ENCODE measurements at places on chromosomes 12 and 14.

DNA sequence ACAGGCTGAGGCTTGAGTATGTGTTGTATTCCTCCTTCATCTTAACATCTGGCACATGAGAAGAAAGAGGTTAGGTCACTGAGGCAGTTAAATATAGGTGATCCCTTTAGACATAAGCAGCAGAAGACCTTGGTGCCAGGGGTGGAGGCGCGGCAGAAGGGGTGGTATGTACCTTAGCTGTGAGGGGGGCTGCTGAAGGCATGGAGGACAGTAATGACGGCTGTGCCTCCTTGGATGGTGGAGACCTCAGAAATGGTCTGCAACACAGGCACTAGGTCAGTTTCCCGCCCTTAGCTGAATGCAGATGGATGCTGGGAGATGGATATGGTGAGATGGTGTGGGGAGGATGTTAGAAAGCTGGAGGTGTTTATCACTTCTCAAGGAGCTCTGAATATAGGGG lies 1.5 kb upstream of the PNMA1 start:
- no peak for DNase-seq

GRCh38 chr14:65794674-65795279 lies 382.2 kb downstream of the FUT8 start:
- DNase-seq, result no peak

GRCh38 chr12:26113181-26113654 lies 11.6 kb downstream of the BHLHE41 start:
- no peak for DNase-seq

- no peak for DNase-seq
Measured at GRCh38 chr12:26688344-26688904, 144.6 kb downstream of the ITPR2 start.

DNA sequence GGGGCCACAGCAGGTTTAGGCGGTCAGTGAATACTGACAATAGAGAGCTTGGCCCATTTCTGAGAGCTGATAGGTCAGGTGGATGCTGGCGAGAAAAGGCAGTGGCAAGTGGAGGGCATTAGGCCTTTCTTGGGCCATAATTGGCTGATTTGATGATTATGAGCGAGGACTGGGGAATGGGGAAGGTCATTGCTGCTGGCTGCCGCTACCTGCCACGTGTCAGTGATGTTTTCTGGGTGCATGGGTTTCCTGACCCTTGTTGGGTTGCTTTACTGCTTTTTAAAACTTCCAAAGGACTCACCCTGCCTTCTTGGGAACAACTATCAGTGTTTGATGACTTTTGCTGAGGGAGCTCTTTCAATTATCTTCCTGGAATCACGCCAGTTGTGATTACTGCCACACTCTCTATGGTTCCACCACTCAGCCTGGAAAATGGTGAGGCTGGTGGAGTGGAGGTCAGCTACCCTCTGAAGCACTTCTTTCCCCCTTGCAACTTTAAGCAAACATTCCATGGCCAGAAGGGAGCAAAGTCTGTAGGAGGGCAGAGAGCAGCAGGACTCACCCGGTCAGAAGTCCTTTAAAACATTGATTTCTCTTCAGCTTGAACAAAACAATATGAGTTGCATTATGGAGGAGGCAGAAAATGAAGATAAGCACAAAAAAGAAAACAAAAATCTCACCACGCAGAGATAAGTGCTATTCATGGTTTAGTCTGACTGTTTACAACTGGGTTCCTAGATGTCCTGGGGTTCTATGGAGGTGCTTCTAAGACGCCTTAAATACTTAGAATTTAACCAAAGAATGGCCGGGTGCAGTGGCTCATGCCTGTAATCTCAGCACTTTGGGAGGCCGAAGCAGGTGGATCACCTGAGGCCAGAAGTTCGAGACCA lies 12.1 kb upstream of the SLC10A1 start:
- DNase-seq, result no peak

GRCh38 chr12:46260913-46261476 lies 7.8 kb downstream of the SLC38A1 start:
- DNase-seq, result no peak

- no peak for DNase-seq
Measured at GRCh38 chr14:34536951-34537676, 2.4 kb downstream of the EAPP start.

GRCh38 chr12:76398106-76398505 lies 49.9 kb upstream of the BBS10 start:
- no peak for DNase-seq

- DNase-seq, result peak; percentile 24
Measured at GRCh38 chr12:49109641-49110463, 795 bp downstream of the LMBR1L start.

- peak; percentile 65 for DNase-seq
Measured at GRCh38 chr14:104870368-104871144, 5.5 kb downstream of the CEP170B start.

- DNase-seq, result no peak
Measured at GRCh38 chr14:86597279-86597678, 1067.3 kb downstream of the FLRT2 start.

DNA sequence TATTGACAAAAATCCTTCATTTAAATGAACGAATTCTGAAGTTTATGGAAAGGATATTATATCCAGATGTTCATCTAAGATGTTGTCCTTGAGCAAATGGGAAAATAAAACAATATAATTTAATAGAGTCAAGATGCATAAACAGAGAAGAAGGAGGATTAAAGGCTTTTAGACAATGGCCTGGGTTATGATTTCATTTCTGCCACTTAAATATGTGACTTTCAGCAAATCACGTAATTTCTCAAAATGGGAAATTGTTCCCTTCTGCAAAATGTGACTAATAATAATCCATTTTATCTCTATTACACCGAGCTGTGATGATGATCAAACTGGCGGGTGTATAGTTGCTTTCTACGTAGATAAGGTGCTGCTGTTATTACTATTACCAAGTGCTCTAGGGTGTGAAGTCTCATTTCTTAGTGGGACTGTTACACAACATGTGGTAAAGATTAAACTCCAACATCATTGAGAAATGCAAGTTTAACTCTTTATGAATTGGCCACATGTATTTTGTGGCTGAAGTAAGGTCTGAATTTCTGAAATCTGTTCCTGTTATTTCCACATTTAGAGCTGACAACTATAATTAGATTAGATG lies 157.0 kb downstream of the MYRFL start:
- DNase-seq, result no peak

GRCh38 chr14:55450124-55450523 lies 9.7 kb upstream of the TBPL2 start:
- no peak for DNase-seq

GRCh38 chr14:90191154-90191553 lies 65.2 kb upstream of the PSMC1 start:
- no peak for DNase-seq

DNA sequence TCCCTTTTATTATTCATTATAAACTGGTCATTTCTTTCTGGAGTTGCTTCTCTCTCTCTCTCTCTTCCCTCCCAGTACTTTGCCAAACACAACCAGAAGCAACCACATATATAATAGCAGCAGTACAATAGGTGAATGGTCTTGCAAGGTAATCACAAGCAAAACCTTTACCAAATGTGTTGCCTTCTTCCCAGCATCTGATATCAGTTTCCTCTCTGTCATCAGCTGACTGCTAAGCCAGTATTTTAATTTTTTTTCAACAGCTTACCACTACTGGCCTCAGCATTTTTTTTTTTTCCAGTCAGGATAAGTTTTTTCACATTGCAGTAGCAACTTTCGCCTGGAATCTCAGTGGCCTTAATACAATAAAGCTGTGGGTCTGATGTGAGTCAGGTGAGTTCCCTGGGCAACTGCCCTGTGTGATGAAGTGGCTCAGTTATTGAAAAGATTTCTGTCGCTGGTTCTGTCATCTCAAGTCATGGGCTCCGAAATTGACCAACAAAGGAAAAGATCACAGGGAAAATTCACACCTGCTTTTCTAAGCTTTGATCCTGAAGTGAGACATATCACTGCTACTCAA lies 282.5 kb upstream of the AMIGO2 start:
- no peak for DNase-seq

GRCh38 chr12:55652352-55652751 lies 15.7 kb downstream of the OR10P1 start:
- peak; percentile 61 for DNase-seq

DNA sequence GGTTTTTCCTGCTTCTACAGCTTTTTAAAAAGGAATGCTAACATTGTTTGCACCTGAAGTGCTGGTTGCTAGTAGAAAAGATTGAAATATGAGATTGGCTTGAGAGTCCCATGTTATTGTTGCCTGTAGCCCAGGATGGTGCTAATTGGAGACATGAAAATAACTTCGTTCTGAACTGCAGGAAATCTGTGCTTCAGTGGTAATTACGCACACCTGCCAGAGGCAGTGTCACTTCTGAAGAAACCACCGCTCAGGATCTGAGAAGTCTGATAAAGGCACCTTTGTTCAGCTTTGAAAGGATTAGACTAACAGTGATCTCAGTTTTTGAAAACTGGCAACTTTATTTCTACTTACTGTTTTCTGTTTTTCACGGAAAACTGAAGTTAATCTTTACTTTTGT lies 15.5 kb upstream of the ATP6V0A2 start:
- DNase-seq, result no peak

- DNase-seq, result no peak
Measured at GRCh38 chr14:49796025-49796424, 28.1 kb downstream of the KLHDC2 start.

DNA sequence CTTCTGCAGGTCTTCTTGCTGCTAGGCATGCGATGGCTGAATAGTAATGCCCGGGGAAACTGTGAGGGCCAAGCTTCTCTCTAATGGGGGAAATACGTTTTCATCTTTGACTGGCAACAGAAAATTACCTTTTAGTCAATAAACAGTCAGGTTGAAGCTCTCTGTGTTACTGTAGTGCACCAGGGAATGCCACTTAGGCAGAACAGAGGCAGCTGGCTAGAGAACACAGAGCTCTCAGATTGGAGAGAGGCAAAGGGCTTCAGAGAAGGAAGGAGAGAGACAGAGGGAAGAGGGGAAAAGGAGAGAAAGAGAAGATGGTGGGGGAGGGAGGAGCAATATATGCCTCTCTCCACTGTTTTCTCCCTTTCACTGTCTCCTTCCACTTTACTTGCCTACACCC lies 6.7 kb downstream of the HSD17B6 start:
- DNase-seq, result no peak

- no peak for DNase-seq
Measured at GRCh38 chr14:94377866-94378470, 10.4 kb downstream of the SERPINA1 start.

DNA sequence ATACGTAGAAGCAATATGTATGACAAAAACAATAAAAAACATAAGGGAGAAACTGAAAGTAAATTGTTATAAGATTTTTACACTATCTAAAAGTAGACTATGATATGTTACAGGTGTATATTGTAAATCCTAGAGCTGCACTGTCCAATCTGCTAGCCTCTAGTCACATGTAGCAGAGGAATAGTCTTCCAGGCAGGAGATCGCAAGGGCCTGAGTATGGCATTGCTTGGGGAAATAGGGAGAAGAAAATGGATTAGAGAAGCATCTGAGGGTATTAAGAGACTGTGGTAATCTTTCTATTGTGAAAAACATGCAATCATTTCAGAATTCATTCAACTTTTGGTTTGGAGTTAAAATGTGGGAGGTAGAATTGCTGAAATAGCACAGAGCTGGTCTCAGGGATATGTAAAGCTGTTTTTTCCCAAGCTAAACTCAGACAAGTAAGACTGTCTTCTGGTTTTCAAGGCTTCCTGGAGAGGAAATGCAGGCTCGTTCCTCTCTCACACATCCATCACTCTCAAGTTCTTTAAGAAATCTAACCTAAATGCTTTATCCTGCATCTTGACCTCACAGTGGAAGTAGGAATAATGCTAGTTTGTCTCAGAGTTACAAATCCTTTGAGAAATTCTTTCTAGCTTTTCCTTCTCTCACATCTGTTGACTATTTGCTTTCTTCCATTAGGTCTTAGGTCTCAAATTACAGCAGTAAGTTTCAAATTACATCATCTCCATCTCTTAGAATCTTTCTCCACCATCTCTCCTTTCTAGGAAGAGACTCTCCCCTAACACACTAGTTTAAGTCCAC lies 7.6 kb upstream of the CCDC184 start:
- DNase-seq, result no peak

DNA sequence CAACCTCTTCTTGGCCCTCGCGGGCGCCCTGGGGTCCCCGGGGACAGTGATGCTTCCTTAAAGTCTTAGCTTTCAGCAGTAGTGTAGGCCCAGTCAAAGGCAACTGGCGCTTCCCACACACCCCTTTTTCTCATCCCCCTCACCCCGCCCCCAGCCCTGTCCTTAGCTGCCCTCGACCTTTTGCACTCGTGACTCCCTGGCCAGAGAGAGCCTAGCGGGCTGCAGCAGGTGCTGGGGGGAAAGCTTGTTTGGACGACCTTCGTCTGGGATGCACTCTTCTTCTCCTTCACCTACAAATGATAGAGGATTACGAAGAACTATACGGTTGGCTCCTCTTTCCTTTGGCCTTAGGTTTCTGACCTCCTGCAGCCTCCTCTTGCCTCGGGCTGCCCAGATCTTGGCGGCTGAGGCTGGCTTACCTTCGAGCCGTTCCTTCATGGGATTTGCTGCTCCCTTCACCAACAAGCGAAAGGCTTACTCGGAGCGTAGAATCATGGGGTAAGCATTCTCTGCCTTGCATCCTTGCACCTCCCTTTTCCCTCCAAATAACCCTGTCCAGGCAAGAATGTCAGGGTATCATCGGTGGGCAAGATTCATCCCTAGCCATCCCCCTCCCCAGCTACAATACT lies 815 bp downstream of the COQ10A start:
- DNase-seq, result no peak

- no peak for DNase-seq
Measured at GRCh38 chr14:75069811-75070145, 337 bp downstream of the ZC2HC1C start.

DNA sequence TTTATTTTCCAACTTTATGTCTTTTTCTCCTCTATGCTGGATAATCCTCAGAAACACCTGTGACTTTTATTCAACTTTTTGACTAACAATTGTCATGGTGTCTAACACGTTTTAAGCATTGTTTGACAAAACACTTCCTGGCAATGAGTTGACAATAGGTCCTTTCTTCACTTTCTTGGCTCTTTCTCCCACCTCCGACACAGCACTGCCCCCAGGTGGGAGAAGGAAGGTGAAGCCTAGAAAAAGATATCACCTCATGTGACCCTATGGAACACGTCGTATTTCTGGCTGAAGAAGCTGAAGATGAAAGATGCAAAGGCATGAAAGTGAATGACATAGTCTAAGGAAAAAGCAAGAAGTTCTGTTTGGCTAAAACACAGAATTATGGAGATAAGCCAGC lies 430.0 kb downstream of the ETNK1 start:
- DNase-seq, result no peak

DNA sequence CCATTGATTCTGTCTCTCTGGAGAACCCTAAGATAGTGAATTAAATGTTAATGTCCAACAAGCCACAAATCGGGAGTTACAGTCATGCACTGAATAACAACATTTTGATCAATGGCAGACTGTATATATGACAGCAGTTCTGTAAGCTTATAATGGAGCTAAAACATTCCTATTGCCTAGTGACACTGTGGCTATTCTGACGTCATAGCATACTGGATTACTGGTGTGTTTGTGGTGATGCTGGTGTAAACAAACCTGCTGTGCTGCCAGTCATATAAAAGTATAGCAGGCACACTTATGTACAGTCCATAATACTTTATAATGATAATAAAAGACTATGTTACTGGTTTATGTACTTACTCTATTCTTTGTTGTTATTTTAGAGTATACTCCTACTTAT lies 56.7 kb upstream of the BICD1 start:
- no peak for DNase-seq

GRCh38 chr12:123962513-123962912 lies 10.1 kb downstream of the CCDC92 start:
- no peak for DNase-seq

All from stimulated activated CD4-positive, alpha-beta T cell treated with anti-CD3 and anti-CD28 coated beads, Interleukin-15, amount 100 ng/mL, for 24 hours (primary cell).